Activated CD4-positive, alpha-beta T cell treated with anti-CD3 and anti-CD28 coated beads, Interleukin-2, Interleukin-4, amounts not matched to agents 100 ng/mL and 50 ng/mL, durations not matched to agents 16 hours and 8 hours (primary cell): ENCODE measurements at places on chromosomes 1 and 21.

DNA sequence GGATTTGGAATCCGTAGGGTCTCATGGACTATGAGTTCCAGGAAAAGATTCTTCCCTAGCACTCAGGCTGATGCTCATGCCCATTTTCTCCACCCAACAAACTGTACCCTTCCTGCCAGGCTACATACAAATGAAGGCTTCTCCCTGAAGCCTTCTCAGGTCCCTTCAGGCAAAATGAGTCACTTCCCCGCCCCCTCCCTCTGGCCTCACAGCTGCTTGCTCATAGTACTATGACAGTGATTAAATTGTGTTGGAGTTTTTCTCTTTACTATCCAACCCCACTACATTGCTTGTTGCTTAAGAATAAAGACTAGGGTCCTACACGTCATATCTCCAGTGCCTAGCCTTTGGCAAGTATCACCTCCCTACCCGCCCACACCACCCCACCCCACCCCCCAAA is 207.6 kb upstream of the NFIA start:
- no peak for DNase-seq

GRCh38 chr1:235136111-235136510 is 7.5 kb upstream of the TOMM20 start:
- DNase-seq = no peak

DNA sequence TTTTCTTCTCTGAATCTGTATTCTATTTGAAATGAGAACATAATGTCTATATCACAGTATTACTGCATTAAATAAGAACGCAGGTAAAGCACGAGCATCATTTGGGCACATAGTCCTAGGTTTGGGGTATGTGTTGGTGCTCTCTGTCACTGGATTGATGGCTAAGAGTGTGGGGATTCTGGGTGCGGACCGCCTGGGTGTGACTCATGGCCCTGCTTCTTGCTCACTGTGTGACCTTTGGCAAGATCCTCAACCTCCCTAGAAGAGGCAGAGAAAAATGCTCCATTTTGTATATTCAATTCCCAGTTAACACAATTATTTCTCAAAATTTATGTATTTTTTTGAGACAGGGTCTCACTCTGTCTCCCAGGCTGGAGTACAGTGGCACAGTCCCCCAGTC is 99.7 kb downstream of the LAMC2 start:
- DNase-seq = no peak

DNA sequence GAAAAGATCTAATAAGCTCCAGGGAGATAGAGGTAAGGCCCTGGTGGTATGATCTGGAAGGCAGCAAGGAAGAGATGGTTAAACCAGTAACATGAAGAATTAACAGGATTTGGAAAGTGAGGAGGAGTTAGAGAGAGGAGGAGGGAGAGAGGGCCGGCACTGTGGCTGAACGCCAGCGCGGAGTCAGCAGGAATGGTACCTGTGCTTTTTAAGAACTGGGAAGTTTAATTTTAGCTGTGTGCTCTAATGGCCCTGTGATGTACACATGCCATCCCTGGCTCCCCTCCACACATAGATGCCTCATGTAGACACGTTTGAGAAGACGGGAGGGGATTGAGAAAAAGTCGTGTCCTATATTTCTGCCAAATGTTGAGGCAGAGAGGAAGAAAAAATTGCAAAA is 13.8 kb upstream of the AVPR1B start:
- DNase-seq = no peak

- no peak for DNase-seq
These were observed 383.3 kb upstream of the PKN2 start for GRCh38 chr1:88300752-88301263.
